ENCODE measurements at places on chromosomes 2 and 18.

GRCh38 chr2:239394346-239394945, 6.4 kb downstream of the HDAC4 start:
- no peak for DNase-seq

GRCh38 chr2:241558532-241559322, at the start of gene BOK:
Gene BOK, plus strand, starts transcription at chr2:241558745. Its CDS starts 739 bp downstream, at chr2:241559484.
- no peak for DNase-seq

GRCh38 chr18:986051-986450, 81.4 kb downstream of the ADCYAP1 start:
- no peak for DNase-seq

- DNase-seq, result no peak
These were observed 35.1 kb upstream of the RASGRP3 start for GRCh38 chr2:33441235-33441810.

GRCh38 chr2:229520691-229521096, 193.7 kb downstream of the DNER start:
- DNase-seq, result no peak

GRCh38 chr2:55771612-55772011, 78.0 kb upstream of the PNPT1 start:
- DNase-seq, result no peak

DNA sequence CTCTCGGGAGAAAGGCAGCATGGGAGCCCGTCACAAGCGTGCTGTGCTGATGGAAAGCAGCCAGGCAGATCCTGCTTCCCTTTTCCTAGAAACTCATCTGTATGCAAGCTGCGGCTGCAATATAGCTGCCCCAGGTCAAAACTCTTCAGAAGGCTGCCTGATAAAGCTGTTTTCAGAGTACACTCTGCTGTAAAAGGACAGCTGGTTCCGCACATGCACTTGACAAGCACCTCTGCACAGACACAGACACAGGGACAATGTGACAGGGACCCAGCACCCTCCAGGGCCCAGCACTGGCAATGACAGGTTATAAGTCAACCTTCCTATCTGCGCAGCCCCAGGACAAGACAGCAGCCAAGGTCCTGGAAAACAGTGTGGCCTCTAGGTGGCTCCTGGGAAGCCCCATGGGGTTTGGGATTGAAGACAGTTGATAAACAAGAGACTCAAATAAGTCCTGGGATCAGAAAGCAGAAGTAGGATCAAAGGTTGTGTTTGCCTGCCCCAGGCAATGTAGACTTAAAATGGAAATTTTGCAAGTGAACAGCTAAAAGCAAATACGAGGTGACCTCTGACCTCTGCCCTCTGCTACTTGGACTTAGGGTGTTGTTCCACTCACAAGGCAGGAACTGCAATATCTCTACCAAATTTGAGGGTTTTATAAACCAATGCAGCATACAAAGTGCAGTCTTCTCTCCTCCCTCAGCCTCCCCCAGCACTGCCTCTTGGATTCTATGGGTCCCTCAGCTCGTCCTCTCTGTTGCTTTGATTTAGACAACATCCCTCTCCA, 16.9 kb downstream of the SLC66A2 start:
- DNase-seq, result no peak

DNA sequence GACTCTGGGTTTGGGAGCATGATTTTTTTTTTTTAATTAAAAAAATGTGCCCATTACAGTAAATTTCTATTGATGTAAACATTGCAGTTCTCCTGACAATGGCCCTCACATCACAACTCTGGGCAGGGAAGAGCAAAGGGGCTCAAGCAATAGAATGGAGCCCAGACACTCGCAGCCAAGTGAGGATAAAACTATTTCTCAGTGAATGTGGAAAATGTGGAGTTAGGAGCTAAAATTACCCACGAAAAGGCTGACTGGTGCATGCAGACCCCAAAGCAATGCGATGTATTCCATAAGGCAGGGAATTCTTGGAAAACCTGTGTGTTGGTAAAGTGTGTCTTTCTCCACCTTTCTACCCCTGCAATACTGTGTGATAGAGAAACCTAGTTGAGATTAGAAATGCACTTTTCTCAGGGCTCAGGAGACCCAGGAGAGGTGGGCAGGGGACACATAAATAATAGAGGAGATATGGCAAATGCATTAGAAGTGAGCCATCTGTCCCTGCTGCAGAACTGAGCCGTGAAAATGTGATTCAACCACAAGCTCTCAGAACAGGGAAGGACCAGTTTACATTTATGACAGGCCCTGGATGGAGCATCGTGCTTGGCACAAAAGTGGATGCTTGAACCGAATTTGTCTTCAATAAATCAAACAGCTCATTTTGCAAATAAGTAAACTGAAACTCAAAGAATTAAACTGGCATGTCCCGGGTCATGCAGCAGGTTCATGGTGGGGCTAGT, 100.1 kb downstream of the MYCN start:
- no peak for DNase-seq

- DNase-seq, result no peak
These were observed 146.8 kb downstream of the TGIF1 start for GRCh38 chr18:3596637-3597384.

DNA sequence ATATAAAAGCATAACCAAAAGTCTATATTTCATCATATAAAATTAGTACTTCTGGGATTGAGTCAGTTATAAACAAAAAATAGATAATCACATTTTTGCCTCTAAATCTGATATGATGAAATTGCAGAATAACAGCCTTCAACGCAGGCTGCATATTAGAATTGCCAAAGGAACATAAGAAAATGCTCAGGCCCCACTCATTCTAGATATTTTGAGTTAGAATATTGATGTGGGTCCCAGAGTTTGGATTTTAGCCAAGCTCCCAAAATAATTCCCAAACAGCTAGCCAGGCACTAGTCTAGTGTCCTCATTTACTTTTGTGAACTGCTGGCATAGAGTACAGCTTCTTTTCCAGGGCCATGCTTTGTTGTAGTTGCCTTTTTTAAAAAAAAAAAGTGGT, 63.5 kb downstream of the ZDBF2 start:
- DNase-seq, result no peak

DNA sequence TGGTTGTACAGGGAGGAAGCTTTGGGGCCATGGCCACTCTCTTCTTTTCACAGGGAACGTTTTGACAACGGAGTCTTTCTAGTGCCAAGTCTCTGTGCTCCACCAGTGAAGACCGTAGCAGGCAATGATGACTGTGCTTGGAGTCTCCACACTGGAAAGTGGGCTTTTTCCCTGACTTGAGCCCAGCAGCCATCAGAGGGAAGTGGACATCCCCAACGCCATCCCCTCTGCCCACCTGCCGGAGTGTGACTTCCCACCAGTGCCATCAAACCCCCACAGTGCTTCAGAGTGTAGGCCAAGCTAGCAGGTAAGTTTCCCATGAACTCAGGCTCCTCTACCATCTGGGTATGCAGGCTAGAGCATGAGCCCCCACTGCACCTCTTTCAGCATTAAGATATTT, 78.7 kb downstream of the APOB start:
- no peak for DNase-seq

DNA sequence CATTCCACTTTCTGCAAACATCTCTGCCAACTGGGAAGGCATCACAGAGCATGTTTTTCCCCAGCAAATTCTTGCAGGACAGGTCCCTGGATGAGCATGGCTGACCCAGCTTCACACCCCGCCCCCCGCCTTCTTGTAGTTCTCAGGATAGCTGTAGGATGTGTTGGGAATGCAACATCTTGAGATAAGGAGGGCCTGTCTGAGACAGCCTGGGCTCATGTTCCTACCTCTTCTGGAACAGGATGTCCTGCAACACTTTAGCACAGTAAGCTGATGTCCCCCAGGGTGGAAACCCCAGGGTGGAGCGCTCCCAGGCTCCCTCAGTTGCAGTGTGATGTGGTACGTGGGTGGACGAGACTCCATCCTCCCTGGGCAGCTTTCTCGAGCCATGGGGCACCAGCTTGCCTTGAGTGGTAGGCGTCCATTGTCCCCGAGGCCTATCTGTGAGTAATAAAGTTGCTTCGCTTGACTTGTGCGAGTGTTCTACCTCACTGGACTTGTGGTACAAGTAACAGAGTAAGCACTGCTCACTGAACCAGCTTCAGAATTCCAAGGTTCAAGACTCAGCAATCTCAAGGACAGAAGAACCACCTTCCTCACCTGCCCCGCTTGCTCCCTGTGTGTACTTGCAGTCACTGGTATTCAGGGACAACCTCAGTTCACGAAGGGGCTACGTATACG, 48.6 kb downstream of the EMX1 start:
- DNase-seq, result no peak

Measured in activated gamma-delta T cell (primary cell).